ENCODE measurements at places on chromosomes 7 and 10. TPM values are rescaled to one million over a fixed set of nuclear protein-coding genes. Genes with fewer than 3 reads are reported as not detected.

- no peaks in the 10 kb centered on the region for H3K4me1 ChIP-seq
- H3K27me3 ChIP-seq = no peaks in the 10 kb centered on the region
- no peak for DNase-seq
- H3K36me3 ChIP-seq = no peaks in the 10 kb centered on the region
Measured at GRCh38 chr7:2094454-2095045, 138.2 kb downstream of the MAD1L1 start.

- H3K27me3 ChIP-seq = no peaks in the 10 kb centered on the region
- H3K4me3 ChIP-seq = no peak overlapping the region
- no peaks in the 10 kb centered on the region for H3K4me1 ChIP-seq
- no peak overlapping the region for H3K27ac ChIP-seq
- H3K36me3 ChIP-seq = no peaks in the 10 kb centered on the region
Measured at GRCh38 chr10:50216418-50216817, 34.9 kb downstream of the ASAH2 start.

GRCh38 chr10:99484626-99485581 is 47.8 kb upstream of the NKX2-3 start:
- H3K36me3 ChIP-seq = no peaks in the 10 kb centered on the region
- H3K4me3 ChIP-seq = no peak overlapping the region
- H3K27me3 ChIP-seq = no peaks in the 10 kb centered on the region
- H3K4me1 ChIP-seq = no peaks in the 10 kb centered on the region

DNA sequence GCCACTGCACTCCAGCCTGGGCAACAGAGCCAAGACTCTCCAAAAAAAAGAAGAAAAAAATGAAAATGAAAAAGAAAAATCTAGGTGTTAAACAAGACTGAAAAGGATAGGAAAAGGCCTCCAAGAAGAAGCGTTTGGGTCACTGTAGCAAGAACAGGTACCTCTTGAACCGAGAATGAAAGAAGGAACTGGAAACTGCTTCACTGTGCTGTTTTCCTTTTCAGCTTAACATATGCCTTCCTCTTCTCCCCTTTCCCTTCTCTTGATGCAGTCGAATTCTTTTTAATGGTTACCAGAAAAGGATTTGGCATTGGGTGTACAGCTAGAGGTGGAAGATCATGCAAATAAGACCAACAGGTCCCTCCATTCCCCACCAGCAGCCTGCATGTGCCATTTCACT is 28.1 kb downstream of the LRRC4 start:
- H3K36me3 ChIP-seq = no peaks in the 10 kb centered on the region
- peaks cover 3% of the 10 kb centered on the region for H3K4me1 ChIP-seq
- no peak overlapping the region for H3K4me3 ChIP-seq
- DNase-seq = no peak
- H3K27me3 ChIP-seq = no peaks in the 10 kb centered on the region

GRCh38 chr7:17367502-17367901 is 69.0 kb downstream of the AHR start:
- H3K27ac ChIP-seq = no peak overlapping the region
- no peaks in the 10 kb centered on the region for H3K36me3 ChIP-seq
- no peak overlapping the region for H3K4me3 ChIP-seq
- no peaks in the 10 kb centered on the region for H3K27me3 ChIP-seq
- no peak for DNase-seq

GRCh38 chr7:156363751-156364150 is 276.8 kb upstream of the RNF32 start:
- no peaks in the 10 kb centered on the region for H3K36me3 ChIP-seq
- H3K4me3 ChIP-seq = no peak overlapping the region
- H3K27me3 ChIP-seq = no peaks in the 10 kb centered on the region
- no peaks in the 10 kb centered on the region for H3K4me1 ChIP-seq
- H3K27ac ChIP-seq = no peak overlapping the region

Gene BHLHA15
- not detected for total RNA-seq

DNA sequence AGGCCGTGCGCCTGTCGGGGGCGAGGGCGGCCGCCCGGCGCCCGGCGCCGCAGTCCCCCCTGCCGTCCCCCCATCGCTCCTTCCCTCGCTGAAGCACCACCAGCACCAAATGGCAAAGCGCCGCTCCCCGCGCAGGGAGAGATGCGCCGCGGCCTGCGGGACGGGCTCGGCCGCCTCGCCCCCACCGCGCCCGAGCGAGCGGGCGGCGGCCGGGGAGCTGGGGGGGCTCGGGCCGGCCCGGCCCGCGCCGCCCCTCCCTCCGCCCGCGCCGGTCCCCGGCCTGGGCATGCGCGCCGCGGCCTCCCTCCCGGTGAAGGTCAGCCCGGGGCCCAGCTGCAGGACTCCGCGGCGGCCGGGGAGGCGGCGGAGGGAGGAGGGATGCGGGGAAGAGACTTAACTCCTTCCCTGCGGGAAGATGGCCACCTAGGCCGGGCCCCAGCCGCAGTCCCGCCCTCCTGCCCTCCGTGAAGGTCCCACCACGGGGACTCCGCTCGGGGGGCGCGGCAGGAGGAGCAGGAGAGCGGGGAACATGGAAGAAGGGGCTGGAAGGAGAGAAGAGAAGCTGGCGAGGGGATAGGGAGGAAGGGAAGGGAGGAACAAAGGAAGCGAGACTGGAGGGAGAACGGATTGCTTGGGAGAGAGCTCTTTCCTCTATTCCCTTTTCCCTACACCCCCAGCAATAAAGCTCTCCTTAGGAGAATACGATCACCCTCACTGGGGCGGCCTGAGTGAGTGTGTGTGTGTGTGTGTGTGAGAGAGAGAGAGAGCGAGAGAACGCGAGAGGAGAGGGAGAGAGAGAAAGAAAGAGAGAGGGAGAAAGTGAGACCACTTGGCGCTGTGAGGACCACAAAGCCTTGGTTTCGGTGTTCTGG is 3.4 kb upstream of the SMARCD3 start:
- peak overlapping the region; percentile 96 for H3K27ac ChIP-seq
- H3K4me3 ChIP-seq = peak overlapping the region; percentile 89
- peaks cover 19% of the 10 kb centered on the region for H3K4me1 ChIP-seq

Gene KNDC1
- total RNA-seq = 0.14 TPM

Gene HTRA1
- total RNA-seq = 473 TPM

Gene PIP
- total RNA-seq = not detected

- peaks cover 4% of the 10 kb centered on the region for H3K36me3 ChIP-seq
- no peak for DNase-seq
- H3K27ac ChIP-seq = no peak overlapping the region
Measured at GRCh38 chr7:157396316-157397035, 59.7 kb downstream of the DNAJB6 start.

Gene TAS2R38
- not detected for total RNA-seq

Gene DIP2C
- 44.0 TPM for total RNA-seq

GRCh38 chr7:27179503-27180430 is 5.3 kb downstream of the HOXA11 start:
- peaks cover 40% of the 10 kb centered on the region for H3K27me3 ChIP-seq
- no peak overlapping the region for H3K27ac ChIP-seq
- H3K36me3 ChIP-seq = no peaks in the 10 kb centered on the region
- H3K4me1 ChIP-seq = peaks cover 30% of the 10 kb centered on the region
- H3K4me3 ChIP-seq = peak overlapping the region; percentile 42

Gene FRMPD2
- not detected for total RNA-seq

GRCh38 chr10:22340329-22341189 is 4.7 kb upstream of the SPAG6 start:
- peak overlapping the region; percentile 88 for H3K4me3 ChIP-seq
- no peak for DNase-seq
- H3K27ac ChIP-seq = peak overlapping the region; percentile 93
- H3K36me3 ChIP-seq = no peaks in the 10 kb centered on the region
- peaks cover 30% of the 10 kb centered on the region for H3K4me1 ChIP-seq

GRCh38 chr10:101452593-101452992 is 98.6 kb downstream of the BTRC start:
- H3K36me3 ChIP-seq = no peaks in the 10 kb centered on the region
- H3K4me3 ChIP-seq = no peak overlapping the region
- no peaks in the 10 kb centered on the region for H3K4me1 ChIP-seq

GRCh38 chr10:34809796-34810195 is 5.3 kb downstream of the PARD3 start:
- H3K27ac ChIP-seq = no peak overlapping the region
- no peaks in the 10 kb centered on the region for H3K27me3 ChIP-seq
- H3K36me3 ChIP-seq = no peaks in the 10 kb centered on the region
- DNase-seq = no peak
- peak overlapping the region; percentile 70 for H3K4me3 ChIP-seq

Gene MLXIPL
- 6.4 TPM for total RNA-seq

DNA sequence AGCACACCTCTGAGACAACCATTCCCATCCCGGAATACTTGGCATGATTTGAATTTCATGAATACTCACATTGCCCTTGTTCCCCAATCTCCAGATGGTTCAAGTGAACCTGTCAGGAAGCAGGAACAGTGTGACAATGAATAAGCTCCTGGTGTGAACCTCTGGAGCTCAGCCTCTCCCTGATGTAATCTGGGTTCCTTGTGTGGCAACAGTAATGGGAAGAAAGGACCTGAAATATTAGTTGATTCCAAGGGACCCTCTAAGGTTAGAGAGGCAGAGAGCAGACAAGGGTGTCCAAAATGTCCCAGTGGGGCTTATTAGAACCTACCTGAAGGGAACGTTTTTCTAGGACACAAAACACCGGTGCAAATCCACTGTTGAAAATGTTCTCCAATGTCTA is 8.5 kb downstream of the OR2A7 start:
- H3K4me1 ChIP-seq = no peaks in the 10 kb centered on the region
- H3K36me3 ChIP-seq = no peaks in the 10 kb centered on the region
- no peak for DNase-seq

DNA sequence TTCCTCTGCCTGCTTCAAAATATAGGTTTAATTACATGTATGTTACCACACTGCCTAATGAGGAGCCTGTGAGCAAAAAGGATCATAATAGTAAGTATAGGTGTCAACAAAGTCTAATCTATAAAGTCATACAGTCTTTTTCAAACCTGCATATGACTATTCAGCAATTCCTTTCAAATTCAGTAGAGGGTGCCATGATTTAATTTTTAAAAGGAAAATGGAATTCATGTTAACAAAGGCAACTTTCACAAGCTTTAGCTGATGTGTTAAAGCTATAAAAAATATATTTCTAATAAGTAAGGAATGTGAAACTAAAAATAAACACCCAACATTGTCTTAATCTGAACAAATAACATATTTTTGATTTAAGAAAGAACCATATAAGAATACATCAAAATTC is 52.1 kb downstream of the MPP7 start:
- no peak for DNase-seq
- no peaks in the 10 kb centered on the region for H3K36me3 ChIP-seq
- peak overlapping the region; percentile 81 for H3K27ac ChIP-seq
- H3K4me1 ChIP-seq = peaks cover 32% of the 10 kb centered on the region
- no peaks in the 10 kb centered on the region for H3K27me3 ChIP-seq

GRCh38 chr10:13949844-13950542 is 363.2 kb downstream of the PRPF18 start:
- DNase-seq = no peak
- no peak overlapping the region for H3K4me3 ChIP-seq
- H3K27ac ChIP-seq = no peak overlapping the region
- no peaks in the 10 kb centered on the region for H3K27me3 ChIP-seq

Gene HILPDA
- total RNA-seq = 19.8 TPM

Data from thoracic aorta (tissue), 2 donors.